Epithelial cell of prostate (primary cell): ENCODE measurements at places on chromosomes 7 and 10.

DNA sequence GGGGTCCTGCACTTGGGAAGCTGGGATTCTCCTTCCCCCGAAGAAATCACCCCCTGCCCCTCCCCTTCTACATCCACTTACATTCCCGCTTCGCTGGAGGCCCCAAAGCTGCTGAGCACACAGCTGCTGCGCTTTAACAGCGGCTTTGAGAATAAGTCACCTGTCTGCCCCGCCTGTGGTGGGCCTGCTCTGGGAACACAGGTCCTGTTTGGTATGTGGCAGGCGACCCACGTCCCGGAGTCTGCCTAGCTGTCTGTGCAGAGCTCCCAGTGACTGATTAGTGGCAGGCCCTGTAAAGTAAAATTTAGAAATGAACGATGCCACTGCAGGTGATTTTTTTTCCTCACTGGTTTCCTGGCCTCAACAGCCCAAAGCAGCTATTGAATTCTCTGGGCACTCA is 47.0 kb downstream of the CDH23 start:
- DNase-seq = no peak

GRCh38 chr10:927131-927530 is 4.4 kb downstream of the LARP4B start:
- no peak for DNase-seq

GRCh38 chr10:73650537-73651331 is 5.1 kb downstream of the SYNPO2L start:
- peak; percentile 65 for DNase-seq

GRCh38 chr7:76998285-76998589 is 33.9 kb downstream of the SPDYE17 start:
- no peak for DNase-seq
